ENCODE measurements at places on chromosomes 12 and 14. TPM values are rescaled to one million over a fixed set of nuclear protein-coding genes. Genes with fewer than 3 reads are reported as not detected.

The UBE3B gene
- 21.4 TPM for total RNA-seq

The WIF1 gene
- 1.0 TPM for total RNA-seq

The TBK1 gene
- total RNA-seq: 19.8 TPM

The BHLHE41 gene
- 1.0 TPM for total RNA-seq

The BCL7A gene
- 9.4 TPM for total RNA-seq

The CCDC196 gene
- total RNA-seq: not detected

The TMEM132D gene
- total RNA-seq: 1.6 TPM

The KIF5A gene
- under 0.01 TPM for total RNA-seq

The SERPINA10 gene
- total RNA-seq: not detected

The SMIM41 gene
- total RNA-seq: not detected

The ATN1 gene
- 7.3 TPM for total RNA-seq

The GLT8D2 gene
- 36.5 TPM for total RNA-seq

The PRB2 gene
- not detected for total RNA-seq

The RNF34 gene
- 52.2 TPM for total RNA-seq

The NRXN3 gene
- 0.52 TPM for total RNA-seq

The TMEM121 gene
- total RNA-seq: 3.1 TPM

The GYS2 gene
- total RNA-seq: not detected

The NPFF gene
- total RNA-seq: not detected

The CMKLR1 gene
- 5.7 TPM for total RNA-seq

The GPR68 gene
- total RNA-seq: 0.52 TPM

The DLGAP5 gene
- total RNA-seq: 4.2 TPM

The IL22 gene
- not detected for total RNA-seq

The TSPAN19 gene
- total RNA-seq: not detected

The IL31 gene
- total RNA-seq: not detected

The LYZ gene
- total RNA-seq: 34.4 TPM

The CLBA1 gene
- 2.1 TPM for total RNA-seq

The JAG2 gene
- total RNA-seq: 33.9 TPM

The CPNE6 gene
- total RNA-seq: not detected

The MGP gene
- 292 TPM for total RNA-seq

The RIMKLB gene
- 40.7 TPM for total RNA-seq

The NOS1 gene
- total RNA-seq: 0.52 TPM

The MDGA2 gene
- total RNA-seq: 2.1 TPM

The KLRG1 gene
- 3.7 TPM for total RNA-seq

The P2RX2 gene
- total RNA-seq: not detected

The B3GNT4 gene
- not detected for total RNA-seq

The RFLNA gene
- 2.6 TPM for total RNA-seq

The BIN2 gene
- 3.1 TPM for total RNA-seq

The SPIC gene
- not detected for total RNA-seq

The NAV3 gene
- 32.9 TPM for total RNA-seq

The RITA1 gene
- total RNA-seq: 10.4 TPM

The ADAM21 gene
- total RNA-seq: not detected

Measured in skeletal muscle tissue (tissue), 5 donors.